ENCODE measurements at places on chromosomes 16 and 17. TPM values are rescaled to one million over a fixed set of nuclear protein-coding genes. Genes with fewer than 3 reads are reported as not detected.
A peak's percentile ranks its signal among the peaks of the same experiment; 100 is the strongest.

Gene RGS11
- total RNA-seq = 2.4 TPM

Gene SKA2
- 61.6 TPM for total RNA-seq

DNA sequence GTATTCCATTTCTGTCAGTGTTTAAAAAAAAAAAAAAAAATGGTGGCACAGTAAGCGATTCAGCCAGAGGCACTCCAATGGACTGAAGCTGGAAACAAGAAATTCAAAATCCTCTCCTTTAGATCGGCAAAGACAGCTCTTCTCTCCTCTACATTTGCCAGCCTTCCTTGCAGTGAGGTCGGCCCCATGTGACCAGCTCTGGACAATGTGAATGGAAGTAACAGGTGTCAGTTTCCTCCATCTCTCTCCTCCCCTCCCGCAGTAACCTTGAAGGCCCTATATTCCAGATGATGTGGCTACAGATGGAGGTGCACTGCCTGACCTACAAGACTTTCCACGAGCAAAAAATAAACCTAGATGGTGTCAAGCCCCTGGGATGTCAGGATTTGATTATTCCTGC, 15.0 kb downstream of the CUEDC1 start:
- no peaks in the 10 kb centered on the region for H3K36me3 ChIP-seq
- H3K4me3 ChIP-seq = no peak overlapping the region
- peak overlapping the region; percentile 19 for H3K27ac ChIP-seq
- no peaks in the 10 kb centered on the region for H3K27me3 ChIP-seq
- no peak for DNase-seq

DNA sequence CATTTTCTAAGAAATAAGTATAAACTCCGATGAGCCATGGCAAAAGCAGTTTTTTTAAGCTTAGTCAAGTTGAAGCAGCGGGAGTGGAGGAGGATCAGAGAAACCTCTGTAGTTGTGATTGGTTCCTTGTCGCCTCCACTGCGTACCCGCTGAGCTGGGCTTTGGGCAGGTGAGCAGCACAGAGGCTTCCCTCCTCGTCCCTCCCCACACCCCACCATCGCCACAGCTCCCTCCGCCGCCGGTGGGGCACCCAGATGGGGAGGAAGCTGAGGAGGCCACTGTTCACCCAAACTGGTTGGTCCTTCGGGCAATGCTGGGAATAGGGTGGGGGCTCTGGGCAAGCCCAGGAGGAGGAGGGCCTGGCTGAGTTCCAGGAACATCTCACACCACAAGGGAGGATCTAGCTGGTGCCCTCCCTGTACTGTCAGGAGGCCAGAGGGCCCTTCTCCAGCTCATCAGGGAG, 5.2 kb upstream of the MRPL38 start:
- no peaks in the 10 kb centered on the region for H3K4me1 ChIP-seq
- H3K36me3 ChIP-seq = peaks cover 1% of the 10 kb centered on the region
- DNase-seq = no peak

DNA sequence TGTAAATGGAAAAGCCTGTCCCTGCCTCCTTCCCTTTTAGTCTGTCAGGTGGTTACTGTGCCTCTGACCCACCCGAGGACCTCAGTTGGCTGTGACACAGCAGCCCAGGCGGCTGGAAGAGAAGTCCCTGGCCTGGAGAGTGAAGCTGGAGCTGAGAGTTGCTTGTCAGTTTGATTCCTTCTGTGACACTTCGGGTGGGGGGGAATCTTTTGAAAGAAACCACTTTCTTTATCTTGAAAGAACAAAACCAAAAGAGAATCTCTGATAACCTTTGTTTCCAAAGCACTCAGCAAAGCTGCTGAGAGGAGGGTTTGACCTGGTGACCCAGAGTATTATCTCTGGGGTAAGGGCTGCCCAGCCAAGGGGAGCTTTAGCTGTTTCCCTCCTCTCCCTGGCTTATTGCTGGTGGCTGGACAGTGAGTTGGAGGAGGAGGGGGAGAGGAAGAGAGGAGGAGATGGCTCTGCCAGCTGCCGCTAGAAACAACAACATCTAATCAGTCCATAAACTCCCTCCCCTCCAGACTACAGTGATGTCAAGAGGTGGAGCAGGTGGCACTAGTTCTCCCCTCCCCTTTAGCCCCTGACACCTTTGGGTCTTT, 34.0 kb downstream of the YPEL2 start:
- no peaks in the 10 kb centered on the region for H3K27me3 ChIP-seq
- H3K4me3 ChIP-seq = peak overlapping the region; percentile 7
- DNase-seq = no peak

DNA sequence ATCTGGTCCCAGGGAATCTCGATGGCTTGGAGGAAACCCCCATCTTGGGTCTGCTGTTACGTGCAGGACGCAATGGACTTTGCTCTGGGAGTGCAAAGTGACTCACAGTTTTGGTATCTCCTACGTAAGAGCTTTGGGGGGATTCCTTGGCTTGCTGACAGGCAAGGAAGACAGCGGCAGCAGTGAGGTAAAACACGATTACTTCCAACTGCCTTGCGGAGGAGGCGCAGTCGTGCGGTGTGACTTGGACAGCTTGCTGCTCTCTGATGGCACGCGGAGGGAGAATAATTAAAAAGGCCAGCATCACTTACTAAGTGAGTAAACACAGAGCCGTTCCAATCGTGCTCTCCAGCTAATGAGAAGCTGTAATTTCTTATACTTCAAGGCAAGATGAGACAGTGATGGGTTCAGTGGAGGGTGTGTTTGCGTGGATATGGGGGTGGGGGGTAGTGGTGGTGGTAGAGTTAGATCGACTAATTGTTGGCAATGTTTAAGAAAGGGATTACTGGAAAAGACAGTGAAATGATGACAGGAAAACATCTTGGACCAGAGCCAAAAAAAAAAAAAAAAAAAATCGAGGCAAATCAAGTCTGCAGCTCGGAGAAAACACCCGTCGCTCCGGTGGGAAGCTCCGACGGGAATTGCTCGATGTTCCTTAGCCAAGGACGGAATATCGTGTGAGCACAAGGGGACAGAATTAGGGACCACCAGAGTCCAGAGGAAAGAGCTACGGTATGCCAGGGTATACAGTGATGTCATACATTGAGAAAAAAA, 184.8 kb upstream of the ZFHX3 start:
- no peaks in the 10 kb centered on the region for H3K36me3 ChIP-seq
- peaks cover 32% of the 10 kb centered on the region for H3K4me1 ChIP-seq
- H3K4me3 ChIP-seq = peak overlapping the region; percentile 68
- peaks cover 25% of the 10 kb centered on the region for H3K27me3 ChIP-seq
- DNase-seq = peak; percentile 21

GRCh38 chr17:82256242-82256885, 17.1 kb downstream of the CSNK1D start:
- H3K4me1 ChIP-seq = no peaks in the 10 kb centered on the region
- no peak overlapping the region for H3K27ac ChIP-seq
- no peaks in the 10 kb centered on the region for H3K27me3 ChIP-seq
- no peak overlapping the region for H3K4me3 ChIP-seq
- DNase-seq = no peak
- H3K36me3 ChIP-seq = peaks cover 49% of the 10 kb centered on the region
